Urothelium cell line (cell line): ENCODE measurements at places on chromosomes 7 and 10.
A peak's percentile ranks its signal among the peaks of the same experiment; 100 is the strongest.

DNA sequence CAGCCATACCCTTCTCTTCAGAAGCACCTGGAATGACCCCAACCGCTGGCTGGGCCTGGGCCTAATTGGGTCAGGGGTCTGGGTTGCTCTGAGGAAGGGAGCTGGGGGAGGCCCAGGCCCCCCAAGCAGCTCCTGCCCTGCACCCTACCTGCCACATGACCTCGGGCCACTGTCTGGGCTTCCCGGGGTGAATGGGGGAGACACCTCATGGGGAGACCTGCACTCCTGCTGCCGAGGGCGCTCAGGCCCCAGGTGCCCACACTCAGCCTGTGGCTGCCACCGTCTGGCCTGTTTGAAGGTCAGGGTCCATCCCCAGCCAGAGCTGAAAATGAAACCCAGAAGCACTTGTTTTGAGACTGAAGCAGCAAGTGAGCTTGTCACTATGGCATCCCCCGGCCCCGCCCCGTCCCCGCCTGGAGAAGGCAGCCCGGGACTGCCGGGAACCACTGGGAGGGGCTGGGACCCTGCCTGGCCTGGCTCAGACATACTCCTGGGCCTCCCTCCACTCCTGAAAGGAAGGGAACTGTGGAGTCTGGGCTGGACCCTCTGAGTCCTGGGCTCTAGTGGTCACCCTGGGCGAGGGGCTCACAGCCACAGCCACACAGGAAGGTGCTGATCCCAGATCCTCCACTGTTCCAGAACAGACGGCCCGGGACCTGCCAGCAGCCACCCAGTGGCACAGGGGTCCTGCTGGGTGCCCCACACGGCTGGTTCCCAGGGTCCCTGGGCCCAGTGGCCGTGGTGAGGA is 7.4 kb upstream of the MICALL2 start:
- peak; percentile 83 for DNase-seq

GRCh38 chr10:114810926-114811325 is 10.7 kb upstream of the FHIP2A start:
- no peak for DNase-seq

- DNase-seq: no peak
These were observed 5.3 kb downstream of the CLCN1 start for GRCh38 chr7:143321242-143321641.

DNA sequence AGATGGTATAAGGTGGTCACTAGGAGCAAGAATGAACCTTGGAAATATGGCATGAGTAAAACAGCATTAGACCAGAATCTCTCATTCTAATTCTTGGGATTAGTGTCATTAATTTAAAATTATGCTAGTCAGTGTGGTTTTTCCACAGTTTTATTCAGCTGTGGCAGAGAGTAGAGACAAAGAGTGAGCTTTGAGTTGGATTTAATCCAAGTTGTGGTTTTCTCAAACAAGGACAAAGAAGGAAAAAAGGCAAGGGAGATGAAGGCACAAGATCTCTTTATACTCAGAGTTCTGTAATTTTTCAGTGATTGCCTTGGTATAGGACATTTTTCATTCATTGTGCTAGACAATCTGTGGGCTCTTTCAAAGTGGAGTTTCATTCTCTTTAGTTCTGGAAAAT is 28.2 kb upstream of the AKAP9 start:
- no peak for DNase-seq

DNA sequence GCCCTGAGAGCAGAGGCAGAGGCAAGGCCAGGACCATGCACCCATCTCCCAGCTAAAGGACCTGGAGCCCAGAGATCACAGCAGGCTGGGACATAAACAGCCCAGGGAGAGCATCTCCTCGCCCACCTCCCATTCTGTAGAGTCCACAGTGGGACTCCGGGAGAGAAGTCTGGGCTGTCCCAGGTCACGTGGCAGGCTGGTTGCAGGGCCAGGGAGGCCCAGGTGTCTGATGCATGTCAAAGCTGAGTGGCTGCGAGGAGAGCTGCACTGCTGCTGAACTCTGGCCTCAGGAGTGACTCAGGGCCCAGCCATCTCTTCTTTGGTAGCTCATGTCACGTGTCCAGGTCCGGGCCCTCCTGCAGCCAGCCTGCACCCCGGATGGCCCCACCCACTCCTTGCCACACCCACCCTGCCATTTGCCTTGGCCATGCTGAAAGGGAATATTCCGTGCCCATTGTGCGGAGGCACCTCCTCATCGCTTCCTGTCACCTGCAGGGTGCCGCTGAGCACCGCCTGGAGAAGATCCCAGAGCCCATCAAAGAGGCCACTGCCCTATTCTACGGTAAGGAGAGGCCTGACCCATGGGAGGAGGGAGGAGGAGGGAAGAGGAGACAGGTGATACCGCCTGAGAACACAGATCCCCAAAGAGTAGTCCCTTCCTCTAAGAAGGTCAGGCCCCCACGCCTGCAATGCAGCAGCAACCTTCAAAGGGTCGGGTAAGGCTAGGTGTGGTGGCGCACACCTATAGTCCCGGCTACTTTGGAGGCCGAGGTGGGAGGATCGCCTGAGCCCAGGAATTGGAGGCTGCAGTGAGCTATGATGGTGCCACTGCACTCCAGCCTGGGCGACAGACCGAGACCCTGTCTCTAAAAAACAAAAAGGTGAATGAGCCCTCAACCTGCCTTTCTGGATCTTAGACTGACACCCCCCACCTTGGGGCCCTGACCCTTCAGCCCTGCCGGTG is 12.6 kb upstream of the SH2B2 start:
- DNase-seq: peak; percentile 100

DNA sequence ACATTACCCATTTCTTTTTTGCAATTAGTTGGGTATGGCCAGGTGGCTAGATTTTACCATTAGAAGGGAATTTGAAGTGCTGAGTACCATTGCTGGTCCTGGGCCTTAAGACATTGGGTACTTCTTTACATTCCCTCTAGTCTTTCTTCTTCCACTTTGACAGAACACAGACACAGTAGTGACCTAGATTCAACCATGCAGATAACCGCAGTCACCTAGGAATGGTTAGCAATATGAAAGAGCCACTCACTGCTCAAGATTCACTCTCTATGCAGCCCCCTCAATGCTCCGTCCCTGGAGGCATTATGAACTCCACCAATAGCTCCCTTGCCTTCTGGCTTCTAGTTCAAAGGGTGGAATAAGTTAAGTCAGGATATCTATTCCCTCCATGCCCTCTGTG is 16.2 kb upstream of the PON1 start:
- DNase-seq: no peak

- no peak for DNase-seq
These were observed 173.0 kb upstream of the NEBL start for GRCh38 chr10:21069929-21070700.

- DNase-seq: no peak
These were observed 46.3 kb downstream of the STARD3NL start for GRCh38 chr7:38224392-38224791.

DNA sequence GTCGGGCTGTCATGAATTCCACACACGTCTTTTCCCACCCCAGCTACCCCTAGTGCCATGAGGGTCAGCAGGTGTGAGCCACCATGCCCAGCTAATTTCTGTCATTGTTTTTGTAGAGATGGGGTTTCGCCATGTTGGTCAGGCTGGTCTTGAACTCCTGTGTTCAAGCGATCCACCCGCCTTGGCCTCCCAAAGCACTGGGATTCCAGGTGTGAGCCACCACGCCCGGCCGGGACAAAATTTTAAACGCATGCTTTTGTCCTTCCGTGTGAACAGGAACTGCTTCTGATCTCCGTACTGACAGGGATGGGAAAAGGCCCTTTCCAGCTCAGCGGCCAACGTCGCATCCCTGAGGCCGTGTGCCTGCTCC is 15.6 kb upstream of the ZFAND2A start:
- DNase-seq: no peak

DNA sequence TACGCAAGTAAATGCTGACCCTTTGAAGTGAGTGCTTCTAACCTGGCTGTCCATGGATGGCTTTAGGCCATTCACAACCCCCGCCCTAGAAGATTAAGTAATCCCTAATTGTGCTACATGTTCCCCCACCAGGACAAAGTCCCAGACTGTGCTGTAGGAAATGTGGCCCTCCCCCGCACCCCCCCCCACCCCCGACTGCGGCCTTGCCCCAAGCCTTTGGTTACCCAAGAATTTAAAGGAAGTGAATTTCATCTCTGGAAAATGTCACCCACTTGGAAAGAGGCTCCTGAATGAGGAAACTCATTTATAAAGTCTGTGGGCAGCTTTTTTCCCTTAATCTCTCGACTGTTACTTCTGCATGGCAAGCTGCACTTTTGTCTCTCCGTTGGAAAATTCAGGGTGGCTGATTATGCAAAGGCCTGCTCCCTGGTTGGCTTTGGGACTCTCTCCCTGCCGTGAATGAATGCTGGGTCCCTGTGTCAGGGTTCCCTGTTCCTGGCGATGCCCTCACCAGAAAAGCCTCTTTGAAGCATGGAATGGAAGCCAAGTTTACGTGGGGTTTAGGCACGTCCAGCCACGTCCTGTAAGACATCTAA is 31.4 kb upstream of the AQP1 start:
- no peak for DNase-seq

- no peak for DNase-seq
These were observed 12.6 kb downstream of the NACAD start for GRCh38 chr7:45075871-45076796.

GRCh38 chr7:831596-832166 is 595 bp upstream of the SUN1 start:
- DNase-seq: peak; percentile 86

DNA sequence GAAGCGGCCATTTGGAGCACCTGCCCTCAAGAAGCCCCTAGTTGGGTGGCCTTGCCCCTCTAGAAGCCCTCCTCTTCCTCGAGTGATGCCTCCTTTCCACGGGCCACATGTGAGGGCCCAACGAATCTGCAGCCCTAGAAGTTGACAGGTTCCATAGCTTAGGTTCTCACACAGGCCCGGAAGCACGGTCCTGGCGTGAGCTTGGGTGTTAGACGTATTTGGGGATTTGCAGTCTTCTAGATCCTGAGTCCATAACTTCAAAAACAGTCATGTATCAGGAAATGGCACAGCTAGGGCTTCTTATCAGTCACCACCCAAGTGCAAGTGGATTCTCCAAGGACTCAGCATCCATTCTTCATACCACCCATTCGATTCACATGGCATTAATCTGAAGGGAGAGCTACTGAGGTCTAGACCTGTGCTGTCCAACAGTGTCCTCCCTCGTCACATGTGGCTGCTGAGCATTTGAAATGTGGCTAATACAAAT is 477 bp upstream of the FBXW4 start:
- no peak for DNase-seq

GRCh38 chr7:20642166-20642565 is 26.7 kb downstream of the ABCB5 start:
- DNase-seq: no peak

- DNase-seq: no peak
These were observed 21.2 kb downstream of the HEPACAM2 start for GRCh38 chr7:93205046-93205445.
